ENCODE measurements at places on chromosomes 12 and 14.
A peak's percentile ranks its signal among the peaks of the same experiment; 100 is the strongest.

GRCh38 chr14:80124794-80125193 lies 86.5 kb downstream of the DIO2 start:
- DNase-seq, result no peak

DNA sequence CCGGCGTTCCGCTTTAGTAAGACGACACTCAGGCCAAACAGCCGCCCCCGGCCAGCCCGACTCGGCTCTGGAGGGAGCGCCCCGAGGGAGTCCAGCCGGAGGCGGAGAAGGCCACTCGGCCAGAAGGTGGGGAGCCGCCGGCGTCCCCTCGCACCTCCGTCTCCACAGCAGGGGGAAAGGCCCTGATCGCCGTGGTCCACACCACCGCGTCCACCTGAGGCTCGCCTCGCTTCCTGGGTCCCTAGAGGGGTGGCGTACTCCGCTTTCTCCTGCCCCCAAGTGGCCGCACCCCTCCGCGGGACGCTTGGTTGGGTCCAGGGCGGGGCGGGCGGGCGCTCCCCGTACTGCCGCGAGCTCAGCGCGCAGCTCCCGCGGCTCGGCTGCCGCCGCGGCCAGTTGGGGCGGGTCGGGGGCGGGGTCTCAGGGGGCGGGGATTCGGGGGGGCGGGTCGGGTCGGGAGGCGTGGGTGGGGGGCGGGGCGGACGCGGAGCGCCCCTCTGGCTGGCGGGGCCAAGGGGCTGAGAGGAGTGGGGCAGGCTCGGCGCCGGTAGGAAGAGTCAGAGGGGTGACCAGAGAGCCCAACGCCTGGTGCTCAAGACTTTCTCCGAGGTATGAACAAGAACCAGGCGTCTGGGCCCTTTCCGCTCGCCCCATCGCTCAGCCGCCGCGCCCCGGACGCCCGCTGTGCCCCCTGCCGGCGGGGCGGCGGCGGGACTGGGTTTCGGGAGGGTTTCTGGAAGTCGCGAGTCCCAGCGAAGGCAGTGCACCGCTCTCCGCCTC lies at the start of gene FRMD6:
Gene FRMD6, plus strand, starts transcription at position 523 of the 780 bp plus-strand sequence. CDS start 37,927 bp downstream, outside the sequence.
- DNase-seq, result peak; percentile 83

DNA sequence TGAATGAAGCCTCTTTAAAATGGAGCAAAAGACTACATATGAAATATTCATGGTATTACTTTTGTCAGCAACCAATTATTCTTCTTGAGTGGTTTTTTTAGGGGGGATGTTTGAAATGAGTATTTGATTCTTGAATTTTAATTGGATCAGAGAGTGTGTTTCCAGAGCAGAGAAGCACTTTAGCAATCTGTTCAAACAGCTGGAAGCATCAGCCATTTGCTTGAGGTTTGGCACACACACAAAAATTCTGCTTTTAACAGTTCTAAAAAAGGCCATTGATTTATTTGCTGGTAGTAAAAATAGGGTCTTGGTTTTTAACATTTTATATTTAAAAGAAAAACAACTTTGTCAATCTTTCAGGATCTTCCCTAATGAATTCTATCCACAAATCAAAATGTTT lies 292.7 kb downstream of the LRFN5 start:
- DNase-seq, result no peak

DNA sequence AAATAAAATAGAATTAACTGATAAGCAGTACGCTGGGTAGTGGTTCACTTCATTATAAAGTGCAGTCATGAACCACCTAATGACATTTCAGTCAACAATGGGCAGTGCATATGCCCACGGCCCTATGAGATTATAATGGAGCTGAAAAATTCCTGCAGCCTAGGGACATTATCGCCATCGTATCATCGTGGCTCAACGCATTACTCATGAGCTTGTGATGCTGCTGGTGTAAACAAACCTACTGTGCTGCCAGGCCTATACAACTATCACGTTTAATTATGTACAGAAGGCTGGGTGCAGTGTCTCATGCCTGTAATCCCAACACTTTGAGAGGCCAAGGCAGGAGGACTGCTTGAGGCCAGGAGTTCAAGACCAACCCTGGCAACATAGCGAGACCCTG lies 62.3 kb upstream of the TMEM263 start:
- no peak for DNase-seq

DNA sequence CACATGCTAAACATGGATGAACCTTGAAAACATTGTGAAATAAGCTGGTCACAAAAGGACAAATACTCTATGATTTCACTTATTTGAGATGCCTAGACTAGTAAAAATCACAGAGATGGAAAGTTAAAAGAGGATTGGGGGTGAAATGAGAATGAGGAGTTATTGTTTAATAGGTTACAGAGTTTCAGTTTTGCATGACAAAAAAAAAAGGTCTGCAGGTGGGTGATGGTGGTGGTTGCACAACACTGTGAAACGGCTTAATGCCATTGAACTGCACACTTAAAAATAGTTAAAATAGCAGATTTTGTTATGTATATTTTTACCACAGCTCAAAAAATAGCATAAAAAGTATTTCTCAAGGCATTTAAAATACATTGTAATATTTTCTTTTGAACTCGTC lies 151.9 kb upstream of the NRXN3 start:
- DNase-seq, result no peak

- DNase-seq, result no peak
Observed at GRCh38 chr12:18966954-18967353, 162.6 kb upstream of the PLEKHA5 start.

DNA sequence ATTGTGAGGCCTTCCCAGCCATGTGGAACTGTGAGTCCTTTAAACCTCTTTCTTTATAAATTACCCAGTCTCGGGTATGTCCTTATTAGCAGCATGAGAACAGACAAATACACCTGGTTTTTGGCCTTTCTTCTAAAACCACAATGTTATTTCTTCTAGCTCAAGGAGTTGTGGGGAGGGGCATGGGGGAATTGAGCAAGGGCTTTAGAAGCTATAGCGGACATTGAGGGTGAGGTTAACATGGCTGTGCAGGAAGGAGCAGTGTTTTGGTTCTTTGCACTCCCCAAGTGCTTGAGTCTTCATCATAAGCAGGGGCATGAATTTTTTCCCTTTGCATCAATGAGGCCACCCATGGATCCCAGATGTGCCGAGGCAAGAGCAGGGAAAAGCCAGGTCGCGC lies 86.8 kb downstream of the SPRING1 start:
- DNase-seq, result no peak

DNA sequence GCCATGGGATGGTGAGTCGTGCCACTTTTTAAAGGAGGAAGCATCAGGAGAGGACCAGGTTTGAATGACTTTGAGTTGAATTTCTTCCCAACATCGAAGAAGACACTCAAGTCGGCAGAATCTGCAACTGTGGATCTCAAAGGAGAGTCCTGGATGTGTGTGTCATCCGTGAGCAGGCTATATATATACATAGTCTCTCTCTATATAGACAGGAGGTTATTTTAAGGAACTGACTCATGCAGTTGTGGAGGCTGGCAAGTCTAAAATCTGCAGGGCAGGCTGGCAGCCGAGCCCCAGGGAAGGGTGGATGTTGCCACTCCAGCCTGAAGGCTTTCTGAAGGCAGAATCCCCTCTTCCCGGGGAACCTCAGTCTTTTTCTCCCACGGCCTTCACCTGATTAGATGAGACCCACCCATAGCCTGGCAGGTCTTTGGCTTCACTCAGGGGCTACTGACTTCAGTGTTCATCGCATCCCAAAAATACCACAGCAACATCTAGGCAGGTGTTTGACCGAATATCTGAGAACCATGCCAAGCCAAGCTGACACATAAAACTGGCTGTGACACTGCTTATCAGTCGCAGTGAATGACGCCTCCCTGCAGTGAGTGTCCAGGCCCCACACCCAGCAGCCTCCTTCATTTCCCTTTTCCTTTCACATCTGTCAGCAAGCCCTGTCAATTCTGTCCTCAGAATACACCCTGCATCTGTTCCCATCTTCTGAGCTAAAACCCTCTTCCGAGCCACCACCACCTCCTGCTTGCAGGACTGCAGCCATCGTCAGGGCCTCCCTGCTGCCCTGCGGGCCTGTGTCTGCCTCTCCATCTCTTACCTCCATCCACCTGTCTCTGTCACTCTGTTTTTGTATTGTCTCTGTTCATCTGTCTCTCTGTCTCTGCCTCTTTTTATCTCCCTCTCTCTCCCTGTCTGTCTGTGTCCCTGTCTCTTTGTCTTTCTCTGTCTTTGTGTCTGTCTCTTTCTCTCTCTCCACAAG lies 54.0 kb downstream of the ZNF664 start:
- DNase-seq, result no peak

DNA sequence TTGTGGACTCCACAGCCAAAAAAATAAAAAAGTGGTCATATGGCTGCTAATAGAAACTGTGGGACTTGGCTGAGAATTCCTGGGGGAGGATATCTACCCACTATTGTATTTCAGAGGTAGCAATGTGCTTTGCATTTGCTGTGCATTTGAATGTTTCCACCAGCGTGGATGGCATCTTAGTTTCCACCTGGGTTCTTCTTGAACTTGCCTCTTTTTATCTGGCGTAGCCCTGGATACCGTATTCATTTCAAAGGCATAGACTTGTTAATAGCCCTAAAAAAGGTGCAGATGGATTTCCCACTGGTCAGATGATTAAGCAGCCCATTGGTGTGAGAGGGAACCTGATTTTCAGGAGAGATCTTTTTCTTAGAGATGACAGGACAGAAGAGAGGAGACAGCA lies 1.9 kb upstream of the MYF5 start:
- no peak for DNase-seq

GRCh38 chr12:56572288-56572687 lies 50.7 kb downstream of the RBMS2 start:
- no peak for DNase-seq

GRCh38 chr14:70416725-70417349 lies at the start of gene SYNJ2BP:
TSS of gene SYNJ2BP (minus strand) at chr14:70417090. CDS start at chr14:70416963, 127 bp downstream.
- no peak for DNase-seq

DNA sequence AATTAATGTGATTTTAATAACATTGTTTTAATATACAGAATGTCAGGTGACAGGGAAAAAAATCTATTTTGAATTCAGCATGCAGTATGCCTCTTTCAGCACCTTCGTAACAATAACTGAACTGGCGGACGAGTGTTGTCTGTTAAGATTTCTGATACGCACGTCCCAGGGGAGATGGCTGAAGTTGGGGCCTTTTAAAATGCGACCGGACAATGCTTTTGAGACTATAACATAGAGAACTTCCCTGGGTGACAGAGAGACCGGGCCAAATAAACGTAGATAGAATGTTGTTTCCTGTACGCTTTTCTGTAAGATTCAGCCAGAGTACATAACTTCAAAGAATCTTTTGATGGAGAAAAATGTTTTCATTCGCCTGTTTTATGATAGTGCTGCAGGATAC lies 239.7 kb downstream of the EGLN3 start:
- DNase-seq, result no peak

DNA sequence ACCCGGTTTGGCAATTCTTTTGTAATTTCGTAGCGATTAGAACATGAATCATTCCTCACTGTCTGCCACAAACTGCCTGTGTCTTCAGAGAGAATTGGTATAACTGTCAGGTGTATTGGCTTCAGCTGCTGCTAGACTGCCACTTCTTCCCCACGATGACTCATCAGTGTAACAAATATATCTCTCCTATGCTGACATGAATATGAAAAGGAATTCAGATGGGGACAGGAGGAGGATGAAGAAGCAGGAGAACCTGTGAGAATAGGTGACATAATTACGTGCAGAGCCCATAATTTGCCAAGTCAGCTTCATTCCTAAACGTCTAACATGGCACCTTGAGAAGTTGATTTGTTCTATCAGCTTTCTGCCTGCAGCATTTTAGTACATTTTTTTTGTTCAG lies 64.9 kb downstream of the FRMD6 start:
- no peak for DNase-seq

- no peak for DNase-seq
Observed at GRCh38 chr14:97713023-97713422, 915.8 kb downstream of the VRK1 start.

GRCh38 chr12:88994537-88994936 lies 357.8 kb downstream of the DUSP6 start:
- no peak for DNase-seq

- peak; percentile 12 for DNase-seq
Observed at GRCh38 chr12:108419949-108420348, 80.8 kb upstream of the CMKLR1 start.

GRCh38 chr12:16604596-16605252 lies 1.2 kb downstream of the LMO3 start:
- DNase-seq, result no peak

- no peak for DNase-seq
Observed at GRCh38 chr12:117023998-117024960, 74.9 kb downstream of the TESC start.

DNA sequence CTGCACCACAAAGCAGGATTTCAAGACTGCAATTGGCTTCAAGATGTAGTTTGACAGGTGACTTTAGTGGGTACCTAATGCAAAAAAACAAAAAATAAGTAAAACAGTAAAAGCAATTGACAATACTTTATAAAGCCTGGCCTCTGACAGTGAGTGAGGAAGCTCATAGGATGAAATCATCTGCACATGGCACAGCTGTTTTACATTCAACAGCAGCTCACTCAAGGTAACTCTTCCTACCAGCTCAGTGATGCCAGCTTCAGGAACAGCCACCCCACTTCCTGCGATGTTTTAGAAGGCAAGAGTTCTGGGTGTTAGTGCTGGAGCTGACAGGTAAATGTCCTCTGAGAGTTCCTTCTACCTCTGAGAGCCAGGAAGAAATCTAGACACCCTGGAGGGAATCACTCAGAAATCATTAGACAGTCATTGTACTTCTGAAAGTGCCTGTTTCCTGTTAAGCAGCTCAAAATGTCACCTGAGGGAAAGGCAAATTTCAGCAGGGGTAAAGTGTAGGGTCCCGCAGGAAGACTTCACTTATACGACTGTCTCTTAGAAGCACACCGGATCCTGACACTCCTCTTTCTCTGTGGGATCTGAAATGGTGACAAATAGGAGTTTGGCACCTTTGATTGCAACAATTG lies 99.9 kb downstream of the FOXN3 start:
- no peak for DNase-seq

DNA sequence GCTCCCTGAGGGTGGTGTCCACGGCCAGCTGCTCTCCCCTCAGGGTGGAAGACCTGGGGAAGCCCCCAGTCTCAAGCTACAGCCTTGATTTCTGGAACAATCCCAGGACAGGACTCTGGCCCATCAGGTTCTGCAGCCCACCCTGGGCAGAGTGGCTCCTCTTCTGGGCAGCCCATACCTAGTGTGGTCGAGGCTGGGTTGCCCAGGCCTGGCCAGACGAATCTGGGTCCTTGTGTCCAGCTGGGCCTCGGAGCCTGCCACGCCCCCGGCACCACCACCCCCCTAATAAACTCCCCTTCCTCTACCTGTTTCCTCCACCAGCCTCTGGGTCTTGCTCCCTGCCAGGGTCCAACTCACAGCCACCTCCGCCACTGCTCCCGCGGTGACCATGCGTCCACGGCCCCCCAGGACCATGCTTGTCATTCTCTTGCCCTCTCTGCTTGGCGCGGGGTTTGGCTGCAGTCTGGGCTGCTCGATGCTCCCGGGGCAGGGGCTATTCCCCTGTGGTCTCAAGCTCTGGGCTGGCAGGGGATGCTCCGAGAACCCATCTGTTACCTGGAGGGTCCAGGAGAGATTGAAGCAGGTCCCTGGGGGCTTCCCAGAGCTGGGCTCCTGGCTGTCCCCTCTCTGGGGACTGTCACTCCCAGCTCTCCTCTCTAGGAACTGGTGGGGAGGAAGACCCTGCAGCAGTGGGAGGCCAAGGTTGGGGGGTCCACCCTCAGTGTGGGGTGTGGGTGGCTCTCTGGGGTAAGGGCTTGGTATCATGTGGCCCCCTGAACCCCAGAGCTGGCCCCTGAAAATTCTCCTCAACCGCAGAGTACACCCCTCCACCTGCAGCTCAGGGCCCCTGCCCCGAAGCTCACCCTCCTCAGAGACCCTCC lies 8.7 kb upstream of the GPR132 start:
- DNase-seq, result no peak

- DNase-seq, result no peak
Observed at GRCh38 chr14:100780646-100781355, 45.1 kb upstream of the MEG3 start.

All from K562 (cell line).